ENCODE measurements at places on chromosomes 2 and 18. TPM values are rescaled to one million over a fixed set of nuclear protein-coding genes. Genes with fewer than 3 reads are reported as not detected.

DNA sequence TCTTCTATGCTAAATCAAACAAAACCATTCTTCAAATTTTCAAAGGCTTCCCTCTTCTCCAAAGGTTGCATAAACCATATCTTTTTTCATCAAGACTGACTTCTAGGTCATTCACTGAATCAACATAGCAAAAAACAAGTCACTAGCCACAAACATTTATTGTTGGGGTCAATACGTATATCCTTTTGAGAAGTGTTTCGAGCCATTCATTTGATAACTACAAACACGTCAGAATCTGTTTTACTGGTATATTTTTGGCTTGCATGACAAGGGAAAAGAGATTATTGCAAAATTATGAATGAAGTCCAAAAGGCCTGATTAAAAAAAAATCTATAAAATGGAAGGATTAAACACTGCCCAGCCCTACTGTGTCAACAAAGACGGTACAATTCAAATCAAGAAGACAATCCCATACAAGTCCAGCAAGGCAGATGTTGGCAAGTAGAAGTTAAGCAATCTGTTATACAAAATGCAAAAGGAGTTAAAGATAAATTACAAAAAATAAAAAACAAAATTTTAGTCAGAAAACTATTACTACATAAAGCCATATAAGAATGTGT, 222.4 kb downstream of the SRBD1 start:
- no peak for DNase-seq

- no peak for DNase-seq
These were observed 111.4 kb upstream of the PGAP1 start for GRCh38 chr2:197037863-197038398.

DNA sequence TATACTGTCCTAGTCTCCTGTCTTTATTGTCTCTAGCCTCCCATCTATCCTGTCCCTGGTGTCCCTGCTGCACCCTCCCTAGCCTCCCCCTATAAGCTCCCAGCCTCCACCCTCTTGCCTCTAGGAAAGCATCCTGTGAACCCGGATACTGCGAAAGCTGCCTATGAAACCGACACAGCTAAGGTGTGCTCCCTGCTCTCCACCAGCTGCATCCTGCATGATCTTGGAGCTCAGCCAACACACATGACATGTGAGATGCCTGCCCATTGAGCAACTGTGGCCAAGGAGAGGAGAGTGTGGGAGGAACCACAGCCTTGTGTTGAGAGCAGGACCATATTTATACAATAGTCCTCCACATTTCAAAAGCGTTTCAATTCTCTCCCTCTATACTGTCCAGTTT, 187.1 kb downstream of the ZBTB7C start:
- DNase-seq: no peak

DNA sequence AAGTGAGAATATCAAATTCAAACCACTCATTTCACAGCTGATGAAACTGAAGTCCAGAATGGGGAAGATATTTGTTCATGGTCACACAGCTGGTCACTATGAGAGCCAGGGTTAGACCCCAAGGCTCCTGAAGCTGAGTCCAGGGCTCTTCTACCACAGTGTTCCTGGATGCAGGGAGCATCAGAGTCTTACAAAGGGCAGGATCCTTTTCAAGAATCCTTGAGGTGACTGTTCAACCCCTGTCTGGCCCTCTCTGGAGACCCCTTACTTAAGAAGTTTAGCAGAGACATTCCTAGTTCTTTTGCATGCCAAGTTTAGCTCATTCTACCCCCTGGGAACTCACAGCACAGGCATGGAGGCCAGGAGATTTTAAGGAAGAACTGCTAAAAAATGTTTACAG, 15.7 kb downstream of the PROKR1 start:
- no peak for DNase-seq

- no peak for DNase-seq
These were observed 845 bp downstream of the CFAP210 start for GRCh38 chr2:169693360-169693759.

The UGT1A5 gene
- total RNA-seq: 1.0 TPM

The TPRKB gene
- total RNA-seq: 13.2 TPM
